CD4-positive, alpha-beta T cell treated with Interleukin-6 for 4 hours (primary cell): ENCODE measurements at places on chromosomes 7 and 10.

DNA sequence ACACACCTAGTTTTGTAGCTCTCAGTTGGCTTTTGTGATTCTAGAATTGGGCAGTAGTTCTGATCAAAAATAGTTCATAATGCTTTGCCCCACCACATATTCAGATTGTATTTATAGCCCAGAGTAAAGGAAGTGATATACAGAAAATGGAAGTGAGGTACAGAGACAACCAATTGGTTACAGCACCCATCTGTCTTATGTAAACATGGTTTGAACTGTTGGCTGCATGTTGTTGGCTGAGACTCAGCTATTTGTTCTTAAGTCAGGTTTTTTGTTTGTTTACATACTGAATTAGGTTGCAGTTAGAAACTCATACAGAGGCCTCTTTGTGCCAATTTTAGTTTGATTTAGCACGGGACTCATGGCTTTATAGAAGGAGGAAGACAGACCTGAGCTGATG, 158.9 kb upstream of the GPR26 start:
- DNase-seq: no peak

DNA sequence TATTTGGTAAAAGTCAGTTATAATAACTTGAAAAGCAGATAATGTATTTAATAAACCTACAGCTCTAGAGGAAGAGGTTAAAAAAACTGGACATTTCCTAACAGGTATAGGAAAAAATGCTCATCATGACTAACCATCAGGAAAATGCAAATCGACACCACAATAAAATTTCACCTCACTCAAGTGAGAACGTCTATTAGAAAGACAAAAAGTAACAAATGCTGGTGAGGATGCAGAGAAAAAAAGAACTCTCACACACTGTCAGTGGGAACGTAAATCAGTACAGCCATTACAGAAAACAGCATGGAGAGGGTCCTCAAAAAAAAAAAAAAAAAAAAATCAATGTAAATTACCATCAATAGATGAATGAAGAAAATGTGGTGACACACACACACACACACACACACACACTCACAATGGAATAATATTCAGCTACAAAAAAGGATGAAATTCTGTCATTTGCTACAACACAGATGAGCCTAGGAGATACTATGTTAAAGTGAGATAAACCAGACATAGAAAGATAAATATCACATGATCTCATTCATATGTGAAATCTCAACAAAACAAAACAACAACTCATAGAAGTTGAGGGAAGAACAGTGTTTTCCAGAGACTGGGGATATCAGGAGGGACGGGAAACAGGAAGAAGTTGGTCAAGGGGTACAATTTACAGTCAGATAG, 20.1 kb downstream of the EPC1 start:
- no peak for DNase-seq

DNA sequence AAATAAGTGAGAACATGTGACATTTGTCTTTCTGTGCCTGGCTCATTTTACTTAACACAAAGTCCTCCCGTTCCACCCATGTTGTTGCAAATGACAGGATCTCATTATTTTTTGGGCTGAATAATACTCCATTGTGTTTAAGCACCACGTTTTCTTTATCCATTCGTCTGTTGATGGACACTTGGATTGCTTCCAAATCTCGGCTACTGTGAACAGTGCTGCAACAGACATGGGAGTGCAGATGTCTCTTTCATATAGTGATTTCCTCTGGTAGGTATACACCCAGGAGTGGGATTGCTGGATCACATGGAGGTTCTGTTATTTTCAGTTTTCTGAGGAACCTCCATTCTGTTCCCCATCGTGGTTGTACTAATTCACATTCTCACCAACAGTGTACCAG, 264.4 kb upstream of the GALNT17 start:
- no peak for DNase-seq

DNA sequence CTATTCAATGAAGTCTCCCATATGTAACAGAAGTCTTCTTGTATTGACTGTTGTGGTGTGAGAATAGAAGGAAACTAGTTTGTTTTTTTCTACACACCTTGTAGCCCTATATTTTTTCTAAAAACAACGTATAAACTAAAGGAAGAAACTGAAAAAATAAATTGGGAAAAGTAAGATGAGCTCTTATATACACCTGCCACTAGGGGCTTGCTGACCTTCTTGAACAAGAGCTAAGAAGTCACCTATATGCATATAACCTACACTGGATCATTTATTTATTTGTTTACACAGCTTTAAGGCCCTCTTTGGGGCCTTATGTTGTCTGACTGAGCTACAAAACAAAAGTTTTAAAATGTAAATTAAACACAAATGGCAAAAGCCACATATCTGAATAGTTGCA, 383.0 kb downstream of the HPSE2 start:
- DNase-seq: no peak

DNA sequence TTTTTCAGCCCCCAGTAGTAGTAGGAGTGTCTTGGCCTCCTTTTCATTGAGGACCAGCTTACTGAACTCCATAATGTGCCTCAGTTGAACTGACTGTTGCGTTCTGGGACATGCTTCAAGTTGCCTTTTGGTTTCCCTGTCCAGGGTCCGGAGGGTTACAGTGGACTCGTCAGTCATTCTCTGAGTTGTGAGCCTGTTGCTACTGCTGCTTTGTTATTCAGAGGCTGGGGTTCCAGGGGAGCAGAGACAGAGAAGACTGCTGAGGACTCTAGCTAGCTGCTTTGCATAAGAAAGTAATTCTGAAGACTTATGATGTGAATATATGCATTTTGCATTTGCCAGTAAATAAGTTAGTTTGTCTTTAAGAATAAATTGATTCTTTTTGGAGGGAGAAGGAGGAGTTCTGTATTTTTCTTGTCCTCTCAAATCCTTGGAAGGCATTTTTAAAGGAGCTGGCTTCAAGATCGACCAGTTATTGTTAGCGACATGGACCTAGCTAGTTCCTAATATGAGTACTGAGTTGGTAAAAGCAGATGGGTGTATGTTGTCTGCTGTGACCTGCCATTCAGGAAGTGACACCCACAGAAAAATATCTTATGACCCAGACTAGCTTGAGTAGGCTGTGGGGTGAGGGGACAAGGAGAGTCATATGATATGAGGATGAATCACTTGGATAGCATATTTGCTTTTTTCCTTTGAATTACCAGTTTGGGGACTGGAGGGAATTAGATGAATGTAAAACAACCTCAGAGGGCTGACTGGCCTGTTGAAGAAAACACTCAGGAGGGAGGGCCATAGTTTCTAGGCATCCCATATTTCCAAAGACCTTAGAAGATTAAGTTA, 8.3 kb downstream of the PI4K2A start:
- DNase-seq: peak; percentile 34

DNA sequence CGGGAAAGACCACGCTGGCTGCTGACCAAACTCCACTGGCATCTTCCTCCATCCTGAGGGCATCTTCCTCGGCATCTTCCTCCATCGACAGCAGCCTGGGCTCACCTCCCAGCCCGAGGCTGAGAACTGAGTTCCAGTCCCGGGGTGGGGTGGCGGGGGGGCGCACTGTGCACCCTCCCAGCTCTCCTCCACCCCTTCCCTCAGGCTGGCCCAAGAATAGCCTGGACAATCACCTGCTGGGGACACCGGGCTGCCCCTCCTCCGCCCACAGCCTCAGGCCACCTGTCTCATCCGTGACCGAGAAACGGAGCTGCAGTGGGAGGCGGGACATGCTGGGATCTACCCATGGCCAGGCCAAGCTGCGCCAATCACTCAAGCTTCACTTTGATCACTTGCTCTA, 37.2 kb downstream of the DIP2C start:
- DNase-seq: no peak

DNA sequence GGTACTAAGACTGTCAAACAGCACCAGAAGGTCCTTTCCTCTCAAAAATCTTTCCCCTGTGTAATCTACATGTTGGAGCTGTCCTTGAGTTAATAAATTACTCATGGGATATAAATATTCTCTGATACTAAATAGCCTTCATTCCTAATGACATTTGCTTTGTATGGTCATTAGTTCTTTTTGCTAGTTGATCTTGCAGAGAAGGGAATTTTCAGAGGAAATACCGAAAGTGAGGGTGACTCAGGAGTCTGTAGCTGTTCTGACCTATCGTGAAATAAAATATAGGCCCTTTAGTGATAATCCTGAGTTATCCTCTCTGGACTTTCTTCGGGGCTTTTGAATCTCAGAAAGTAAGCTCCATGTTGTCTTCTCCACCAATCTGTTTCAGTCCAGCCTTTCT, 19.4 kb upstream of the CLDN12 start:
- no peak for DNase-seq

GRCh38 chr10:112215342-112215774, 31.8 kb upstream of the GPAM start:
- no peak for DNase-seq

DNA sequence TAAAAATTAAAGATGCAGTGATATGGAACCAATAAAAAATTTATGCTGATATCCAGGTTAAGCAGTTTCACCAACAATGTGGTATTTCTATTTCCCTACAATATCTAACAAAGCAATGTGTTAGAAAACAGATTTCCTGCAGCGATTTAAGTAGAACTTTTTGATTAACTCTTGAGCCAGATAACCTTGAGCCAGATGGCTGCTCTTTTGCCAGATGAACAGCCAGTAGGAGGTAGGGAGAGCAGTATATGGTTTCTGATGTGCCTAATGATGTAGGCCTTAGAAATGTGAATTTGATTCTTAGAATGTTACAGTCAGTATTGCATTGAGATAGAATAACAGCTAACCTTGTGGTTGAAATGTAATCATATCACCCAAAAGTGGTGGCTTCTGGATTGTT, 31.1 kb downstream of the STAMBPL1 start:
- no peak for DNase-seq

GRCh38 chr10:132565516-132566209, 28.1 kb downstream of the INPP5A start:
- peak; percentile 1 for DNase-seq

GRCh38 chr7:46830-47140, 145.6 kb upstream of the FAM20C start:
- DNase-seq: no peak

DNA sequence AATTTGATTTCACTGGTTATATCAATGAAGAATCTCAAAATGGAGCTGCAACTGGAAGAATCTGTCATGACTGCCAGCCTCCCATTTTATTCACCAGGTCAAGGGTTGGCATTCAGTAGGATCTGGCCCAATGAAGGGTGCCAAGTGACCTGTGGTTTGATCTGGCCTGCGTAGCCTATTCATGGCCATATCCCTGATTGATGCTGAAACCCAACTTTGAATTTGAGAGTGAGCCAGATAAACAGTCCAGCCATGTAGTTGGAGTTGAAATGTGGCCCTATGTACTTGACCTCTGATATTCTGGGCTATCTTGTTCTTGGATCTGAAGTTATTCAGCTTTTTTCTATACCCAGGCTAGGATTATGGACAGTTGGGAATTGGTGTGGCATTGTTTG, 1.5 kb downstream of the MKLN1 start:
- no peak for DNase-seq

GRCh38 chr10:4902571-4903011, 60.6 kb upstream of the AKR1C1 start:
- DNase-seq: no peak

- no peak for DNase-seq
Observed at GRCh38 chr7:25653384-25653783, 425.1 kb upstream of the NPVF start.

GRCh38 chr10:27258838-27259812, 18.5 kb upstream of the ACBD5 start:
- DNase-seq: peak; percentile 26

- no peak for DNase-seq
Observed at GRCh38 chr7:69338144-69338543, 260.1 kb upstream of the AUTS2 start.

- DNase-seq: no peak
Observed at GRCh38 chr10:83469728-83470331, 669.5 kb upstream of the GHITM start.

GRCh38 chr7:64990216-64990615, 620 bp downstream of the ZNF117 start:
- DNase-seq: no peak

DNA sequence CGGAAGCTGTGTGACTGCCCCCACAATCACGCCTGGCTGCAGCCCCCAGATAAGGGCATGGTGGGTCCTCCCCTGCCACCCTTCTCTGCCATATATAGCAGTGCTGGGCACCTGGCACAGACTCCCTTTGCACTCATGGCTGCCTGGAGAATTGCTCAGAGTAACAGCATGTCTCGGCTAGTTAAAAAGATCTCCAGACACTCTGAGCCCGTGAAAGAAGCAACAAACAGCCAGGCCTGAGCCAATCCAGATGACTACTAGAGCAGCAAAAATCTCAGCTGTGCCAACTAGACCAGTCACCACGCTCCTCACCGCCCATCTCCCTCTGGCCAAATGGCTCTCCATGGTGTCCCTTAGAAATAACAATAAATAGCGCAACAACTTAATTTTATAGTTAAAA, 71.3 kb downstream of the PARD3 start:
- no peak for DNase-seq

- DNase-seq: peak; percentile 85
Observed at GRCh38 chr10:43322769-43323168, 48.7 kb upstream of the FXYD4 start.

DNA sequence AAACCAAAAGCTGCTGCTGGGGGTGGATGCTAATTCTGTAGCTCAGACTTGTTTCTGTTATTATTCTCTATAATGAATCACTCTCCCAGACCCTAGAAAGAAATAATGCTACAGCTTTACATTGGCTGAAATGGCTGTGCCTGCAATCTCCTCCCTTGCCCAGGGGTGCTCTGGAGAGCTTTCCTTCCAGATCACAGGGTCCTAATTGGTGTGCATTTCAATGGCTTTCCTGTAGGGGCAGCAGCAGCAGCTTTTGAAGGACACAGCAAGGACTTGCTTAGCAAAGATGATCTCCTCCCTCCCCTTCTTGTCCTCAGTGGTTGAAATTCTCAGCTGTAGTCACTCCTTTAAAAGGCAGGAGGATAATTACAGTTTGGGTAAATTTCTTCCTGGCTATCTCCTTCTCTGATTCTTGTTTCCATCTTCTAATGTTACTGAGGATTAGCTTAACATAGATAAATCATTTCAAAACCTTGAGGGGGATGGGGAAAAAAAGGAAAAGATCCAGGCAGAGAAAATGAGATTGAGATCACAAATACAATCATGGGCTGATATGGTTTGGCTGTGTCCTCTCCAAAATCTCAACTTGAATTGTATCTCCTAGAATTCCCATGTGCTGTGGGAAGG, 120.2 kb upstream of the CTTNBP2 start:
- DNase-seq: no peak

GRCh38 chr7:158858592-158859503, 2.5 kb downstream of the DYNC2I1 start:
- DNase-seq: peak; percentile 52

- no peak for DNase-seq
Observed at GRCh38 chr7:44140341-44140740, 791 bp downstream of the MYL7 start.

GRCh38 chr7:38632411-38632810, 1.2 kb upstream of the AMPH start:
- DNase-seq: no peak

GRCh38 chr7:103142494-103142893, 6.4 kb downstream of the NAPEPLD start:
- no peak for DNase-seq

- DNase-seq: no peak
Observed at GRCh38 chr10:74335501-74335900, 184.5 kb downstream of the ADK start.
